Inflammatory macrophage treated with lipopolysaccharide for 4 hours (primary cell): ENCODE measurements at places on chromosomes 3 and 15.

DNA sequence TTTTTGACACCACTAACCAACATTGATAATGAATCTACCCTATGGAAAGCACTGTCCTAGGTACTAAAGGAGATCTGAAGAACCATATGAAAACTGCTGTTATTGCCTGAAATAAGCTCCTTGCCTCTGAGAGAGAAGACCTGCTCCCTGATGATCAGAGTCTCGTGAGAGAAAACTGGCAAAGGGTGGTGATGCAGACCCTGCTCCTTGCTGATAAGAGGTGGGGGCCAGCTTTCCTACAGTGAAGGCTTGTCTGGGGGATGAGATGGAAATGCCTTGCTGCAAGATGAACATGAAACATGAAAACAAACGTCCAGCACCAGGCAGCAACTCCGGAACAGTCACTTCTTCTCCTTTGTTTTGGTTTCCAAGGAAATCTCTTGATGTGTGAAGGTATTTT lies 31.9 kb downstream of the RASGRP1 start:
- DNase-seq: no peak

DNA sequence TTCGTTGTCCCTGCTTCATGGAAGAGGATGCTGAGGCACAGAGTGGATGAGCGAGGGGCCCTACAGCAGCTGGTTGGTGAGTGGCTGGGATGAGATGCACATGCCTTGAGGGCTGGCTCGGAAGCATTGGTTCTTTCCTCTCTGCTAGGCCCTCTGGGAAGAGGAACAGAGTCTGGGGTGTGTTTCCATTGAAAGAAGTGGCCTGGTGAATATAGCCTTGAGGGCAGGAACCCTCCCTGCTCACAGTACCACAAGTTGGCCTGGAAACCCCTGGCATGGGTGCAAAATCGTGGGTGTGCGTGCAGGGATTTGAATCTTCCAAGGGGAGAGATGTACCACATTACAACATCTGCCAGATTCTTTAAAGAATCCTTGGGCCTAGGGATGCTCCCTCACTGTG lies 37.6 kb upstream of the ANKRD34C start:
- no peak for DNase-seq

GRCh38 chr15:48423896-48424475 lies 92.8 kb downstream of the DUT start:
- peak; percentile 36 for DNase-seq

DNA sequence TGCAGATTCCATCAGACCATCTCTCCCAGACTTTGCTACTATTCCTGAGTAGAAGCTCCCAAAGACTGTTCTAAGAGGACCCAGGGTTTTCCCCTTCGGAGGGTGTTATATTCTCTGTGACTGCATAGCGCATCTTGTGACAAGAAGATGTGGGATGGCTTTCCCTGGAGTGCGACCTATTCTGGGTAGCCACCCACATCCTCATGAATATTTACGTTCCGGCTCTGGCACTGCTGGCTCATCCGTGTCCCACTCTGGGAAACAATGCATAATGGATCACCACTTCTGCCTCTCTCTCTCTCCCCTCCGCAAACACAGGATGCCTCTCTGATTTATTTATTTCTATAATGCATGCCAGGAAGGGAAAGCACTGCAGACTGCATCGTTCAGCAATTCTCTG lies 166.1 kb downstream of the PYDC2 start:
- DNase-seq: no peak

DNA sequence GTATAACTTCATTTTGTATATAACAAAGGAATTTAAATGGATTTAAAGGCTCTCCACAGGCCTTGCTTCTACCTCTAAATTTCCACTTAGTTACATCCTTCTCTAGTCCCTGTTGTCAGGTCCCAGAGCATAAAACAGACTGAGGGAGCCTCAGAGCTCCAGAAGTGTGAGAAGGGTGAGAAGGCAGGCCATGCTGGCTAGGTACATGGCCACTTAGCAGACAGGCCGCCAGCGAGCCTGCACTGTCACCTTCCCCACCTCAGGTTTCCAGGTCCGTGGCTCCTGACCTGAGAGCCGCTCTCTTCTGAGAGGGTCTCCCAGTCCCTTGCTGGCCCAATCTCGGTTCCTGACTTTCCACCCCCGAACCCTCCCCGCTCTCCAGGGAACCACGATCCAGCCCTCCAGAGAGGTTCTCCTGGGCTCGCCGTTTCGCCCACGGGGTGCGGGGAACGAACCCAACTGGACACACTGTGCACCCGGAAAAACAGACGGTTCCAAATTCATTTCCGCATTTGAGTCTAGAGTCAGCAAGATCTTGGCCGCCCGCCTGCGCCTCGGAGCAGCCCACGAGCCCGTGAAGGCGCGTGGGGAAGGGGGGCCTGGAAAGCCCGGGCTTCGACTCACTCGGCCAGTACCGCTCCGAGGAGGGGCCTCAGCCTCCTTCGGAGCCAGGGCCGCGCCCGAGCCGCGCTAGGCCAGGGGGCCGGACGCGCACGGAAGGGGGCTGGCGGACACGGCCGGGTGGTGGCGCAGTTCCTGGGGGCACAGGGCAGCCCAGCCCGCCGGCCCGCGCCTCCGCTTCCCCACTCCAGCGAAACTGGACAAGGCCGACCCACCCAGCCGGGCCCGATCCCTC lies 16.7 kb upstream of the SOX2 start:
- DNase-seq: no peak

GRCh38 chr15:33136353-33136752 lies 58.2 kb downstream of the FMN1 start:
- peak; percentile 44 for DNase-seq

DNA sequence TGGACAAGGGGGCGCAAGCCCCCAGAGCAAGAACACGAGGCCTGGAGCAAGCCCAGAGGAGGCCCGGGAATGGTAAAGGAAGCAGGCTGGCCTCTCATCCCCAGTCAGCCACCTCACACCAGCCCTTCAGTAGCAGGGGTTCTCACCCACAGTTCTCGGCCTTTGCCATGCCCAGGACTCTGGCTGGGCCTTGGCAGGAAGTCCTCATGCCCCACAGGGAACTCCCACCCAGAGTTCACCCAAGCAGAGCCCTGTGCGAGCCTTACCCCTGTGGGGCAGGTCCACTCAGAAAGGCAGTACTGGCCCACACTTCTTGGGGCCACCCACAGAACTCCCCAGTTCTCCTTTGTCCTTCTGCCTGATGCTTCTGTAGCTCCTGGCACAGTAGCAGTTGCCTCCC lies 30.3 kb downstream of the CYP11A1 start:
- DNase-seq: no peak

- no peak for DNase-seq
Measured at GRCh38 chr3:144497452-144497851, 525.8 kb downstream of the DIPK2A start.

- no peak for DNase-seq
Measured at GRCh38 chr3:126463521-126463920, 12.2 kb downstream of the ZXDC start.

DNA sequence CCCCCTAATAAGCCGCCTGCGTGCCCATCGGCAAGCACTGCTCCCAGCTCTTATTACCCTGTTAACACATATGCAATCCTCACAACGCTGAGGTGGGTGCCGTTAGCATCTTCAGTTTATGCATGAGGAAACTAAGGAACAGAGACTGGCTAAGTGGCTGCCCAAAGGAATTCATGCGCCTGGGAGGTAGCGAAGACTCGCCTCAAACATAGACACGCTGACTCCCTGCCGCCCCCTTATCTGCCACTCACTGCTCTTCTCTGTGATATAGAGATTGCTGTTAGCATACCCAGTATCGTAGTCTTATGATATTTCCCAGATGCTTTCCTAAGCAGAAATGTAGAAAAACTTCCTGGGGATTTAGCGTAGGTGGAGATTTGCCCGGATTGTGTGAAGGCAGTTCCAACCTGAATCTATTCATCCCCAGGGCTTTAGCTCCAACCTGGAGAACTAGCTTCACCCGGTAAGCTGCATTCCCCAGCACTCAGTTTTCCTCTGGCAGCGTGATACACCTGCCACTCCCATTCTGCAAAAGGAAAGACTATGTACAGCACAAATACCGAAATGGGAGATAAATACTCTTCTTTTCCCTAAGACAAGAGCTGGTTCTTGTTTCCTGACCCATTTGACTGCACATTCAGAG lies 23.7 kb upstream of the CD47 start:
- no peak for DNase-seq

- no peak for DNase-seq
Measured at GRCh38 chr3:87674397-87675161, 384.2 kb downstream of the CGGBP1 start.

DNA sequence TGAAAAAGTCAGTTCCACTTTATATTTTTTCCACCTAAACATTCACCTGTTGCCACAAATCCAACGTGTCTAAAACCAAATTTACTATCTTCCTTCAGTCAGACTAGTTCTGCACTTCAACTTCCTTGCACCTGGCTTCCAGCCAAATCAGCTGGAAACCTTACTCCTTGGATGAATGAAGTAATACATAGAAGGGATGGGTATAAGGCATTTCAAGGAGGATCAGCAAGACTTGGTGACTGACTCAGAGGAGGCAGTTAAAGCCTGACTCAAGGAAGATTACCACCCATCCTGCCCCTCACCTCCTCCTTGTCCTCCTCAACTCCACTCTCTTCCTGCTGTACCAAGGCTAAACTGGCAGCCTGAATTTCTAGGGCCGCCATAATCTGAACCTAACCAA lies 37.1 kb downstream of the QTRT2 start:
- DNase-seq: peak; percentile 13

- no peak for DNase-seq
Measured at GRCh38 chr15:45857291-45857690, 222.5 kb downstream of the SQOR start.

DNA sequence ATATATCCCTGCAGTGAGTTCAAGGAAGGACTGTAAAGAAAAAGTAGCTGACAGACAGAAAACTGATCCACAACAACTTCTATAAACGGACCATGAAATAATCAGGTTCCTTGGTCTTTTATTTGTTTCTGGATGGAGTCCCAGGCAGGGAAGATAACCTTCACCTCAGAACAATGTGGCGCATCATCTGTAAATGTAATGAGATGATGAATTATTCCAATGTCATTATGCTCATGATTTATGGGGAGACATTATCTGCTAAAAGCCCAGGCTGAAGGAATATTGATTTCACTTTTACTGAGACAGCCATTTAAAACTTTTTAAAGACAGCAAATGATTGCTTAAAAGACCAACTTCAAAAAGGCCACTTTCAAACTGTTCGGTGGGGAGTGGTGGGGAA lies 354.9 kb upstream of the ADAMTS9 start:
- no peak for DNase-seq

- DNase-seq: peak; percentile 64
Measured at GRCh38 chr15:41585127-41586047, 26.4 kb downstream of the TYRO3 start.

- DNase-seq: peak; percentile 31
Measured at GRCh38 chr15:38389924-38390542, 63.9 kb upstream of the FAM98B start.

GRCh38 chr3:35678643-35679161 lies 39.4 kb downstream of the ARPP21 start:
- no peak for DNase-seq

GRCh38 chr15:57527382-57528091 lies 64.2 kb upstream of the MYZAP start:
- peak; percentile 72 for DNase-seq

GRCh38 chr3:13533885-13534301 lies 15.0 kb upstream of the FBLN2 start:
- no peak for DNase-seq

DNA sequence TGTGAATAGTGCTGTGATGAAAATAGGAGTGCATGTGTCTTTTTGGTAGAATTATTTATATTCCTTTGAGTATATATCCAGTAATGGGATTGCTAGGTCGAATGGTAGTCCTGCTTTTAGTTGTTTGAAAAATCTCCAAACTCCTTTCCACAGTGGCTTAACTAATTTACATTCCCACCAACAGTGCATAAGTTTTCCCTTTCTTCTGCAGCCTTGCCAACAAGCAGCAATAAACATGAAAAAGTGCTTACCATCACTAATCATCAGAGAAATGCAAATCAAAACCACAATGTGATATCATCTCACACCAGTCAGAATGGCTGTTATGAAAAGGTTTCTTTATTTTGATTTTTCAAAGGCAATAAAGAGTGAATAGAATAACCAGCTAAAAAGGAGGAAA lies 1105.9 kb downstream of the NAALADL2 start:
- no peak for DNase-seq

DNA sequence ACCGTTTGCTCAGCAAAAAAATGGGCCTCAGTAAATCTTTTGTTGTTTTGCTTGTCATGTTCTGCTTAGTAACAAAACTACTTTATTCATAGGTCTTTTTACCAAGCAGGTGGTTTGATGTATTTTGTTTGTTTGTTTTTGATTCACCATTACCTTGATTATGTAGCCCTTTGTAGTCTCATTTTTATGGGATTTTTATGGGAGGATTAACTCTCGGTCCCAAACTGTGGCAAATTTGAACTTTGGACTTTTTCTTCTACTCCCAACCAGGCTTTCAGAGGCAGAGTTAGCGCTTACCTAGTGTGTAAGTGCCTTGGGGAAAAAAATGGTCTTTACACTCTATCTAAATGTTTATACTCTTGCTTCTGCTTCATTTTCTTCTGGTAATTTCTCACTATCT lies 276.7 kb upstream of the POU1F1 start:
- no peak for DNase-seq

DNA sequence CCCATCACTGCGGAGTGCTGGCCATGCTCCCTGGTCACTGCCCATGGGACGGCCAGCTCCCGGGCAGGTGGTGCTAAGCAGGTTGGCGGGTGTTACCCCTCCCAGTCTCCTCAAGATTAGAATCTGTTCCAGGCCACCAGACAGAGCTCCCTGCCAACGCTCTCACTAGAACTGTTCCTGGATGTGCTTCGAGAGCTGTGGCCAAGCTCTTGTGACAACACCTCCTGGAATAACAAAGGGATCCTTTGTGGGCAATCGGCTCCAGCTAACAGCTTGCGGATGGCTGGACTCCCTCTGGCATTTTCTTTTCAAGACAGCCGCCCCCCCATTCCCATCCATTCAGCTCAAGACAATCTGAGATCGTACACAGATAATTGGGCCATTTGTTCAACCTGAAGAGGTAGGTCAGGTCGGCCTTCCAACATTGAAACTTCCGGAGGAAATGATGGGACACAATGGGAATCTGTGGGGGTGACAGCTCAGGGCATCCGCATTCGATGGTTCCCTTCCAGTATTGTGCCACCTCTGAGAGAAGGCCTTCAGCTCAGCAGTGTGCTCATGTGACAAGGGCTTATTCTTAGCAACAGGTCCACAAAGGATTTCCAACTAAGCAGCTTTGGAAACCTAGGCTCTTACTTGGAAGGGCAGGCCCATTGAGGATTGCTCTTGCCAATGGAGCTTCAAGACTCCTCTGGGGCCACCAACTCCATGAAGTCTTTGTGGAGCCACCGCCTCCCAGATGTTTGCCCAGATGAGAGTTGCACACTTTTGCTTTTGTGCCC lies 11.6 kb upstream of the EPHB3 start:
- DNase-seq: no peak

- DNase-seq: no peak
Measured at GRCh38 chr3:46410669-46411068, 3.6 kb downstream of the CCRL2 start.
